Lung microvascular endothelial cell (primary cell): ENCODE measurements at places on chromosomes 5 and 9. TPM values are rescaled to one million over a fixed set of nuclear protein-coding genes. Genes with fewer than 3 reads are reported as not detected.

DNA sequence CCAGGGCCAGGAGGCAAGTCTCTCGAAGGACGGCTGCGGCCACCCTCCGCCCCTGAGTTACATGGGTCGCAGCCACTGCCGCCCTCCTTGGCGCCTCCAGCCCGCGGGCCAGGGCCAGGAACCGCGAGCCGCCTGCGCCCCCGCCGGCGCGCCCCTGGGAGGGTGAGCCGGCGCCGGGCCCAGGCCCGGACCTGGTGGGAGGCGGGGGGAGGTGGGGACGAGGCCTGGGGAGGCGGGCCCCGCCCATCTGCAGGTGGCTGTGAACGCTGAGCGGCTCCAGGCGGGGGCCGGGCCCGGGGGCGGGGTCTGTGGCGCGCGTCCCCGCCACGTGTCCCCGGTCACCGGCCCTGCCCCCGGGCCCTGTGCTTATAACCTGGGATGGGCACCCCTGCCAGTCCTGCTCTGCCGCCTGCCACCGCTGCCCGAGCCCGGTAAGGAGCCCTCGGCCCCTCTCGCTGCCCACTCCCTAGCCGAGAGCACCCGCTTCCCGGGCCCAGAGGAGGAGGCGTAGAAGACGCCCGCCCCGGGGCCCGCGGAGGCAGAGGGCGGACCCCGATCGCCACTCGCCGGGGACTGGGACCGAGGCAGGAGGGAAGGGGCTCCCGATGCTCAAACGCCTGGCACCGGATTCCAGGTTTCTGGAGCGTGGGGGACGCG, at the start of gene ASS1:
Gene ASS1, plus strand, starts transcription at position 397 of the 657 bp plus-strand sequence. CDS start 7,268 bp downstream, outside the sequence.
- DNase-seq: no peak

GRCh38 chr5:159660401-159660800, 255.9 kb upstream of the ADRA1B start:
- no peak for DNase-seq

- no peak for DNase-seq
Observed at GRCh38 chr5:131281133-131281867, 17.4 kb downstream of the CDC42SE2 start.

GRCh38 chr5:104551628-104552027, 989.0 kb upstream of the NUDT12 start:
- no peak for DNase-seq

PTGES gene
- 0.40 and 0.44 TPM in 2 replicates for total RNA-seq

CXCL14 gene
- not detected in 2 replicates for total RNA-seq

- DNase-seq: no peak
Observed at GRCh38 chr5:10317825-10318682, 10.4 kb upstream of the CMBL start.

HAVCR1 gene
- not detected in 2 replicates for total RNA-seq

NELFB gene
- 42.9 and 43.7 TPM in 2 replicates for total RNA-seq
